ENCODE measurements at places on chromosomes 7 and 10. TPM values are rescaled to one million over a fixed set of nuclear protein-coding genes. Genes with fewer than 3 reads are reported as not detected.

The PODXL gene
- total RNA-seq, result 1.3 TPM

The CDH23 gene
- total RNA-seq, result not detected

The ITIH5 gene
- not detected for total RNA-seq

The UNC5B gene
- total RNA-seq, result not detected

The SAP25 gene
- 25.2 TPM for total RNA-seq

The CFAP69 gene
- total RNA-seq, result 0.33 TPM

The CLRN3 gene
- not detected for total RNA-seq

The VWA2 gene
- total RNA-seq, result not detected

DNA sequence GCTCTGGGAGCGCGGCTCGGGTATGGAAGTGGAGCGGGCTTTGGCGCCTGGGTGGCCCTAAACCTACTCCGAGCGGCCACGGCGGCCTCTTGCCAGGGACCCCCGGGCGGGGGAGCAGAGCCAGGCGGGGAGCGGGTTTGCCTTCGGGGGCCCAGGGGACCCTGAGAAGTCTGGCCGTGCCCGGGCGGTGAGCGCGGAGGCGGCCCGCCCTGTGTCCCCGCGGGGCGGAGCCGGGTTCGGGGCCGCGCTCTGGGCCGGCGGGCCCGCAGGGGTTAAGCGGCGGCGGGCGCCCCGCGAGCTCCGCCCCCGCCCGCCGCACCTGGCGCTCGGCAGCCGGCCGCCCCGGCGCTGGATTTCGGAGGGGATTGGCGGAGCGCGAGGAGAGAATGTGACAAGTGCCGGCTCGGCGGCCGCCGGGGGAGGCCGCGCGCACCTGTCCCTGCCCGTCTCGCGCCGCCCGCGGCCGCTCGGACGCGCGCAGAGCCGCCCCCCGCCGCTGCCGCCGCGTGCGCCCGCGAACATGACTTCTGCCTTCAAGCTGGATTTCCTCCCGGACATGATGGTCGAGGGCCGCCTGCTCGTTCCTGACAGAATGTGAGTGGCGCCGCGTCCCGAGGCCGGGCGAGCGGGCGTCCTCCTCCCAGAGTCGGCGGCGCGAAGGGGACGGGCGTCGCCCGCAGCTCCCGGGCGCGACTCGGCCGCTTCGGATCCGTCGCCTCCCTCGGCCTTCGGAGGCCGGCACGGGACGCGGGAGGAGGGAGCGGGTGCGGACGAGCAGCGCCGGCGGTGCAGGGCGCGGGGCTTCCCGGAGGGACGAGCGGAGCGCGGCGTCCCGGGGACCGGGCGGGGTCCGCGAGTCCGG is at the start of gene CELF2:
CELF2 (plus strand) TSS at position 303 of the 862 bp plus-strand sequence; CDS start at position 521, 218 bp downstream.
- H3K4me3 ChIP-seq, result peak within 1 kb of the TSS; percentile 66
- peaks cover 83% of the 10 kb centered on the region for H3K27me3 ChIP-seq
- DNase-seq, result peak; percentile 63
- no peak within 1 kb of the TSS for H3K27ac ChIP-seq
- peaks cover 5% of the 10 kb centered on the region for H3K36me3 ChIP-seq

GRCh38 chr10:1399431-1400100 is 337.8 kb downstream of the ADARB2 start:
- H3K4me3 ChIP-seq, result no peak overlapping the region
- no peaks in the 10 kb centered on the region for H3K4me1 ChIP-seq
- DNase-seq, result no peak
- no peaks in the 10 kb centered on the region for H3K36me3 ChIP-seq

- DNase-seq, result no peak
- no peaks in the 10 kb centered on the region for H3K36me3 ChIP-seq
- H3K27ac ChIP-seq, result no peak overlapping the region
- no peaks in the 10 kb centered on the region for H3K4me1 ChIP-seq
- H3K27me3 ChIP-seq, result peaks cover 14% of the 10 kb centered on the region
Measured at GRCh38 chr10:116722736-116723427, 19.5 kb downstream of the HSPA12A start.

DNA sequence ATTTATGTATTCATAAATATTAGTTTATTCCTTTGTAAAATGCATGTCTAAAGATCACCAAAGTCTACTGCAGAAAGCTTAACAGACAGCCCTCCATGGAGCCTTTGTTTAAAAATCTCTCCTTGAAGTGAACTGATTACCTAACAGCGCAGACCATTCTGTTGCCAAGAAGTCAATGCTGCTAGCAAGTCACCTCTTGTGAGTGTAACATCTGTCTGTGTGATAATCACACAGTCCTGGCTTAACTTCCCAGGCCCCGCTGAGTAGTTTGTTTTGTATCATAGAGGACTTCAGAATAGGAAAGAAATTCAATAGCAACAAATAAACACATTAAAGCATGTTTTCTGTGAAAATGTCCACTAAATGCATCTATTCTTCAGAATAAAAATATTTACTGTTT is 435.3 kb upstream of the IGFBP3 start:
- no peaks in the 10 kb centered on the region for H3K36me3 ChIP-seq
- H3K4me1 ChIP-seq, result no peaks in the 10 kb centered on the region
- no peak overlapping the region for H3K4me3 ChIP-seq
- no peak overlapping the region for H3K27ac ChIP-seq
- no peak for DNase-seq

DNA sequence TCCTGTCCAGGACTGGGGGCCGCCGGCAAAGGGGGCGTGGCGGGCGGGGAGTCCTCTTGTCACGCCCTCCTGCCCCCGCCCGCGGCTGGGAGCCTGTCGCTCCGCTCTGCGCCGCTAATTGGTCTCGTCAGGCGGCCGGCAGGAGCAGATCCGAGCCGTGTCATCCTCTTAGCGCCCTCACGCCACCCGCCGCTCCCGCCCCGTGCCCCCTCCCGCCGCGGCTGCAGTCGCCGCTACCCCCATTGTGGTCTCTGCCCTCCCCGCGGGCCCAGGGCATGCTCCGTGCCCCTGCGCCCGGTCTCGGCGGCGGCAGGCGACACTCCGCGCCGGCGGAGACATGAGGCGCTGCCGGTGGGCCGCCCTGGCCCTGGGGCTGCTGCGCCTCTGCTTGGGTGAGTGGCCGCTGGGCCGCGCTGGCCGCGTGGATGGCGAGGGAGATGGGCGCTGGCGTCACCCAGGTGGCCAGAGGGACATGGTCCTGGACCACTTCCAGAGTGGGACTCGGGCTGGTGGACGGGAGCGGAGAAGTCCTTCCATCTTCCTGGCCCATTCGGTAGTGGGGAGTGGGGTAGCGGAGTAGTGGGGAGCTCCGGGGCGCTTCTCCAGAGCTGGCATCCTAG is at the start of gene CDHR1:
CDHR1 (plus strand) TSS at position 114 of the 620 bp plus-strand sequence; CDS start at position 338, 224 bp downstream.
- H3K36me3 ChIP-seq, result no peaks in the 10 kb centered on the region
- peak within 1 kb of the TSS; percentile 51 for H3K4me3 ChIP-seq
- no peaks in the 10 kb centered on the region for H3K27me3 ChIP-seq
- DNase-seq, result peak; percentile 73
- H3K4me1 ChIP-seq, result peaks cover 6% of the 10 kb centered on the region
- no peak within 1 kb of the TSS for H3K27ac ChIP-seq

GRCh38 chr7:50748472-50748871 is 34.2 kb downstream of the GRB10 start:
- DNase-seq, result no peak
- H3K27me3 ChIP-seq, result peaks cover 2% of the 10 kb centered on the region

Data from natural killer cell treated with Interleukin-12 subunit alpha and Interleukin-12 subunit beta and Interleukin-15 and Interleukin-18, amount 100 ng/mL, for 72 hours (primary cell).